ENCODE measurements at places on chromosomes 11 and 22.

DNA sequence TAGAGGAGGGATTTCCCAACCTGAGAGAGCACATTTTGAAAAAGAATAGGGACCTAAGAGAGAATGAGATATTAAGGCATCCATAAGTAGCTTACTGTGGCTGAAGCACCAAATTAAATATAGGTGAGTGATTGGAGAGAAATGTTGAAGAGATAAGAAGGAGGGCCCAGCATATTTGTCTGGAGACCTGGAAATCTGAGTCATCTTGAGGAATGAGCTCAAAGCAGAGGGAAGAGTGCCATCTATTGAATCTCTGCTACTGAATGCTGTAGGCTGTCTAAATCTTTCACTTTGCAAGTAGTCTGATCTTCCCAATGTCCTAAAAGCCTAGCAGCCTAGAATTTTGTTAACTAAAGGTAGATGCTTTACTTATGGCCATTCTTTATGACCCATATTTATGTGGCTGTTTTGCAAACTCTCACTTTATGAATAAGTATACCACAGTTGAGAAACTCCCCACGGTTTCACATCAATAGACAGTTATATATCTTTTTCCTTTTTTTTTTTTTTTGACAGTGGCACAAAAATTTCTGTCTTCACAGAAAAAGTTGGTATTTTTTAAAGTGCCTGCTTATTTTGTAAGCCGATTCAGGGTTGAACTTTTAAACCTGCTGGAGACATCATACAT is 2093.5 kb downstream of the LRRC4C start:
- DNase-seq = no peak

DNA sequence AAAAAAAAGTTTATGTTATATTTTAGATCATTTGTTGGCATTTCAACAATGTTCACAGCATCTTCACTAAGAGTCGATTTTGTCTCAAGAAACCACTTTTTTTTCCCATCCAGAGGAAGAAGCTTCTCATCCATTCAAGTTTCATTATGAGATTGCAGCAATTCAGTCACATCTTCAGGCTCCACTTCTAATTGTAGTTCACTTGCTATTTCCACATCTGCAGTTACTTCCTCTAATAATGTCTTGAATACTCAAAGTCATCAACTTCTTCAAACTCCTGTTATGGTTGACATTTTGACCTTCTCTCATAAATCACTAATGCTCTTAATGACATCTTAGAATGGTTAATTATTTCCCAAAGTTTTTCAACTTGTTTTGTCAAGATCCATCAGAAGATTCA is 61.3 kb upstream of the CHORDC1 start:
- DNase-seq = no peak

- no peak for DNase-seq
These were observed 122.5 kb upstream of the ZC3H12C start for GRCh38 chr11:109970516-109971183.

DNA sequence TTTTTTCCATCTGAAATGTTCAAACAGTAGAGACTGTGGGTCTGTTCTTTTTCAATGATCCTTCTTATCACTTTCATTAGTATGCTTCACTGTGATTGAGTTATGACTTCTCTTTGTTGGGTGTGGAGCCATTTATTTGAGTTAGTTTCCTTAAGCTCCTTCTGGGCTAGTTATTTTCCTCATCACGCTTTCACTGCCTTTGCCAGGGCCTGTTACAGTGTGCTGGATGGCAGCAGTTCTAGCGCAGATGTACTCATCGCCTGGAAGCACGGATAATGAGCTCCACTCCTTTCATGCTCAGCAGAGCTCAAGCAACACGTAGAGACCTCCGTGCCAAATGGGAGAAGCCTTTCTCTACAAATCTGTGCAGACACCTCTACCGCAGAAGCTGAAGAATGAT is 7.0 kb upstream of the ARHGAP42 start:
- no peak for DNase-seq

DNA sequence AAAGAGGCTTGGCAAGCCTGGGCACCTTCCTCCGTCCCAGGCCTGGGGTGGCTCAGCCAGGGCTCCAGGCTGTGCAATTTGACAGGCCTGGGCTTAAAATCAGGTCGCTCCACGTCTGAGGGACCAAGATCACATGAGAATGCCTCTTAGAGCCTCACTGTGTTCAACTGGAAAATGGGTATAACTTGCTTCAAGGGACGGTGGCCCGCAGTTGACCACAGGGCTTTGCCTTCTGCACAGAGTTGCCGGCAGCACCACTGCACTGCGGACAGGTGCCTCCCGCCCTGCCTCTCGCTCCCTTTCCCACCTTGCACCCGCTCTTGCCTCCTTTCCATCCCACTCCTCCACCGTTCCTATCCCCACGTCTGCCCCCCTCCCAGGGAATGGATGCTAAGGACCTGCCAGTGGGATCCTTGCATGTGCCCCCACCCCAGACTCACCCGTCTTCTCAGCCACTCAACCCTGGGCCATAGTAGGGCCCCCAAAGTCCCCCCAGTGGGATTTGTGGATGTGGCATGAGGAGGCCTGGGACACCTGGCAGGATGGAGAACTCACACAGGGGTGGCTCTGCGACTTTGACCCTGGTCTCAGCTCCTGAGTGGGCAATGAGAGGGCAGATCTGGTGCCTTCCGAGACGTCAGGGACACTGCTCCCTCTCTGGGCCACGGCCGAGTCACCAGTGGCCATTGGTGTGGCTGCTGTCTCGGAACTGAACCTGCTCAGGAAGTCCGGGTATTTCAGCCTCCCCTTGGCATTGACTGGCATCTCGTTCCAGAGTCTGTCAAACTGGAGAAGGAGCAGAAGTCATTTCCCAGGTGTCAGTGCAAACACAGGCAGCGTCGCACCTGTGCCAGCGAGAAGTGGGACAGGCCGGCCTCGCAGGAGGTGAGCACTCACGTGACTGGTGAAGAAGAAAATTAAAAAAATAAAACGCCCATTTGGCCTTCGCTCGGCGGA is 128.0 kb downstream of the MPPED1 start:
- no peak for DNase-seq

DNA sequence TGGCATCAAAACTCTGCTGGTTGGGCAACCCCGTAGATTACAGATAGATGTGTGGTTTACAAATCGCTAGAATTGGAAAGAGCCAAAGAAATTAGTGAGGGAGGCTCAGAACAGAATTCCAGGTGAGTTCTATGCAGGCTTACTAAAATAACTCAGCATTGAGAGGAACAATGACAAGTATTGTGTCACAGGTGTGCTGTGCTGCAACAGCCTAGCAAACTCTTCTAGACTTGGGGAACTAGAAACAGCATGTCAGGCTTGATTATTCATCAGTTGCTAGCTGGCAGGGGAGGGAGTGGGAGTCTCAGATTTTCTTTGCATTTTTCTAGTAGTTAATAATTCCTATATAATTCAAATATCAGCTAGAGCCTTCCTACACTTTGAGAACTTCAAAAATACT is 26.3 kb upstream of the RASD2 start:
- no peak for DNase-seq

DNA sequence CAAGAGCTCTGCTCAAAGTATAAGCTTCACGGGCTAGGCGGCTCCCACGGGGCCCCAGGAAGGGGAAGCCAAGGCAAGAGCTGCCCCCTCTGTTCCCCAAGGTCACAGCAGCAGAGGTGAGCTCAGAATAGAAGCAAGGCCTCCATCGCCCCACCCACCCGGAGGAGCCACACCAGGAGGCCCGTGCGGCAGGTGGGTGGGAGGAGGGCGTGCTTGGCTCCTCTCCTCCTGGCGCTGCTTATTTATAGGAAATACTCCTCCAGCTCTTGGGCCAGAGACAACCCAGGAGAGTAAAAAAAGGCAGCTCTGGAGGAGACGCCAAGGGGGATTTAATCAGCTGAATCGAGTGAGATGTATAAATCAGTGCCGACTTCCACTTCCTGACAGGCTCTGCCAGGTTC is 87.8 kb downstream of the FEZ1 start:
- DNase-seq = no peak

- DNase-seq = no peak
These were observed 131.6 kb downstream of the ETS1 start for GRCh38 chr11:128455766-128456165.

DNA sequence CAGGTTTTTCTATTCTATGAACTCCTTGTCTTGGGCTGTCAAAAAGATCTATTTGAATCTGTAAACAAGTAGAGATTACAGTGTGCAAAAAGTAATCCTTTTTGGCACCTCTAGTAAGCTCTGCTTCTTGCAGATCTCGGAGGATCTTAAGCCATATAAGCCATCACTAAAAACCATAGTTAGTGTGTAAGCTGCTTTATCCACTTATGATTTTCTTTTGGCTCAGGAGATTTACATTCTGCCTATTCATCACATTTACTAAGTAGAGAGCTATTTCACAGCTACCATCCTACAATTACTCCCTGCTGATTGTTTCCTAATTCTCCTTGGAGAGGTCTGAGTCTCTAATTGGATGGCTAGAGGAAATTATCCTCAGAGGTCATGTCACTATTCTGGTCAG is 385.7 kb downstream of the AASDHPPT start:
- no peak for DNase-seq

DNA sequence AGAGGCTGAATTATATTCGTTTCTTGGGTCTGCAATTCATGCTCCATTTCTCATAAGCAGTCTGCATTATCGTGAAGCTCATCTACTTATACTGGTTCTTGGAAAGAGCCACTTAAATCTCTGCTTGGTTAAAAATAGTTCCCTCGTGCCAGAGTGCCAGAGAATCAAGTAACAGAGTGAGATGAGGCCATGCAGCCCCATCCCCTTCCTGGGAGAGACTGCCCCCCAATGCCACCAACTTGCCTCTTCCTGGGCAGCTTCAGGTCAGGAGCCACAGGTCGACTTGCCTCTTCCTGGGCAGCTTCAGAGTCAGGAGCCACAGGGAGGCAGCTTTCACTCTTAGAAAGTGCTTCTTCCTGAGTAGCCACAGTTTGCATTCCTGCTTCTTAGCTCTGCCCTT is 223.9 kb upstream of the ZBED5 start:
- no peak for DNase-seq

- DNase-seq = peak; percentile 78
These were observed at the start of gene ANO5 for GRCh38 chr11:22192642-22193347. Gene ANO5 (plus strand): TSS chr11:22193085. CDS start chr11:22193493, 408 bp downstream.

GRCh38 chr11:13168271-13168670 is 109.3 kb upstream of the BMAL1 start:
- no peak for DNase-seq

DNA sequence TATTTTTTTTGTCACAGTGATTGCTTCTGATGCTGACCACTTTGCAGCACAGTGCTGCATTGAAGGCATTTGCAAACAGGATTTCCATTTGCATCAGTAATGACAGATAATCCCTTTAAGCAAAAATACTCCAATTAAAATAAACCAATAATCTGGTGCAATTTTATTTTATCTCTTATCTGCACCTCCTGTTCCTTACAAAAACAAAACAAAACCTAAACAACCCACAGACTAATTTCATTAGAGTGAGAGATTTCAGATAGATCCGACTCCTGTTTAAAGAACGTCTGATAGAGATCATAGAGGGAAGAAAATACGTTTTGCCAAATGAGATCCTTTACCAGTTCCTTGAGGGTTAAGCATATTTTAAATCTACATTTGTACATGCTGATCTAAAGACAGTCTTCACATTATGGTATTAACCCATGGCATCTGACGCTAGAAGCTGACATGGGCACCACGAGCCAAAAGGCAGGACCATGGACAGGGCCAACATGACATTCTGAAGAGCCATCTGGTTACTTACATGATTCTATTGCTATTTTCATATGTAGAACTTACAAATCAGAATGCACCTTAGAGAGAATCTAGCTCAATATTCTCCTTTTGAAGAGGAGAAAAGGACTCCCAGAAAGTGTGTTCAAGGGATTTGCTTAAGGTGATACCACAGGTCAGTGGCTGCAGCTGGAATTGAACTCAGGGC is 286.2 kb upstream of the NARS2 start:
- no peak for DNase-seq

DNA sequence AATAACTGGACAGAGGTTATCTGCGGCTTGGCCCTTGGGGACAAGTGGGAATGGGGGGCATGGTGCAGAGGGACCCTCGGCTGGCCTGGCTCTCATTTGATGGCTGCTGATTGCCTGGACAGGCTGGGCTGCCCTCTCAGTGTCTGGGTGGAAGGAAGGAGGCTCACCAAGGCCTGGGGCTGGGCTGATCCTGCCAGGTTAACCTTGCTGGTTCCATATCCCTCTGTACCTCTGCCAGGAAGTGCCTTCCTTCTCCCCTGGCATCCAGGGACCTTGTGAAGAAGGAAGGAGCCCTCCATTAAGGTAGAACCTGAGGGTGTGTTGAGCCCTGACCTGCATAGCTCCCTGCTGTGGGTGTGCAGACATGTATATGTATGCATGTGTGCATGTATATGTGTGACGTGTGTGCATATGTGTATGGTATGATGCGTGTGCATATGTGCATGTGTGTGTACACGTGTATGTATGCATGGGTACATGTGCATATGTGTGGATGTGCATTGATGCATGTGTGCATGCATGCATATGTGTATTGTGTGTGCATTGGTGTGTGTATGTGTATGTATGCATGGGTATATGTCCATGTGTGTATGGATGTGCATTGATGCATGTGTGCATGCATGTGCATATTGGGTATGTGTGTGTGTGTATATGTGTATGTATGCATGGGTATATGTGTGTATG is 433.9 kb downstream of the TBC1D22A start:
- no peak for DNase-seq

DNA sequence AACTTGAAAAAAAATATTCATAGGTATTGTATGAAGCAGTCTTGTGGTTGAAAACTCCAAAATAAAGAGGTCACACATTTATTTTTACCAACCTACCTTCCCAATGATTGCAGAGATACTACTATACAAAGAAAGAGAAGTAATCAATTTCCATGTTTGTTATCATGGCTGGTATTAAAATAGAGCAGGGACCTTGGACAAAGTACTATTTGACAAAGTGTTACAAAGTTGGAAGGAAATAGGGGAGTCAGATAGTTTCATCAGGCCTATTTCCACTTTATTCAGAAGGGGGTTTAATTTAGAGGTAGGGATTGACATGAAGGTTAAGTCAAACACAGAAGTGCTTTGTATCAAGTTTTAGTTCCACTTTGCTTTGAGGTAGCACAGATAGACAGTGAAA is 34.4 kb upstream of the KIRREL3 start:
- no peak for DNase-seq

- no peak for DNase-seq
These were observed 2.4 kb downstream of the LTBP3 start for GRCh38 chr11:65555693-65556231.

DNA sequence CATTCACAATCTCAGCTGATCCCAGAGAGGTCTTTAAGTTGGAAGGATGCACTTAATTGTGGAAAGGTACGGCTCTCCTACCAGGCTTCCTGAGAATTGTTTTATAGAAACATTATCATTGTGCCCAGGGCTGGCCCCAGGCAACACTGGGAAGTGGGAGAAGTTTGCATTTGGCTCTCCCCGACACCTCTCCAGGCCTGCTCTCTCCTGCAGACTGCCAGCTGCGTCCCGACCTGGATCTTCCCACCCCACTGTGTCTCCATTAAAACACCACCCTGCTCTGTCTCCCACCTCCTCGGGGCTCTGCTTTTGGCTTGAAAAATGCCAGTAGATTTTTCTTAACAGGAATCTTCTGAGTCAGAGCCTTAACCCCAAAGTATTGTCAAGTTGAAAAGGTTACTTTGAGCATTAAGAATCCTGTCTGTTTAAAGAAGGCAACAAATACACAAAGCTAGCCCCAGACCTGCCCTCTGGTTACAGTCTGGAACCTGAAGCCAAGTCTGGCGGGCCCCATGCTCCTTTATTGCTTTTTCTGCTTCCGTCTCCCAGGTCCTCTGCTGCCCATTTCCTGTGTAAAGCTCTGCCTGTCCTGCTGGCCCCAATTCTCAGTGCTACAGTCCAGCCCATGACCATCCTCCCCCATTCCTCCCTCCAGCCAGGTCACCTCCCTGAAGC is 530.2 kb downstream of the SOX6 start:
- no peak for DNase-seq

- peak; percentile 52 for DNase-seq
These were observed 11.0 kb upstream of the PTPN5 start for GRCh38 chr11:18802381-18803257.
